ENCODE measurements at places on chromosomes 3 and 15.

GRCh38 chr15:26890988-26891387 is 24.1 kb downstream of the GABRA5 start:
- no peak for DNase-seq

GRCh38 chr15:39298271-39298962 is 282.5 kb upstream of the THBS1 start:
- DNase-seq: no peak

GRCh38 chr15:25738171-25738965 is 124.8 kb downstream of the ATP10A start:
- no peak for DNase-seq

DNA sequence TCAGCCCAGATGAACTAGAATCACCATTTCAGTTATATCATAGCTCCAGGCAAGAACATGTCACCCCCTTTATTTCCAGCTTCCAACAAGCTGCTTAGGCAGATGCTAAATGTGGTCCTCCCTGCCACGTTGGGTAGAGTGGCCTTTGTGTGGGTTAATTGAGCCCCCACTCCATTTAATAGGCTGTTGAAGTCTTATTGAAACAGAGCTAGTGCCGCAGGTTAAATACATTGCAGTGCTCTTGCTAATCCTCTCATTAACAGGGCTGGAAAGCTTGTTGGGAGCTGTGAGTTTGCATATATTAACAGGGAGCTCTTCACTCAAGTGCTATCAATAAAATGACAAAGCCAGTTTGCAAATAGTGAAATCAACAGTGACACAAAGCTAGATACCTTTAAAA is 248.4 kb upstream of the CMC1 start:
- DNase-seq: no peak

DNA sequence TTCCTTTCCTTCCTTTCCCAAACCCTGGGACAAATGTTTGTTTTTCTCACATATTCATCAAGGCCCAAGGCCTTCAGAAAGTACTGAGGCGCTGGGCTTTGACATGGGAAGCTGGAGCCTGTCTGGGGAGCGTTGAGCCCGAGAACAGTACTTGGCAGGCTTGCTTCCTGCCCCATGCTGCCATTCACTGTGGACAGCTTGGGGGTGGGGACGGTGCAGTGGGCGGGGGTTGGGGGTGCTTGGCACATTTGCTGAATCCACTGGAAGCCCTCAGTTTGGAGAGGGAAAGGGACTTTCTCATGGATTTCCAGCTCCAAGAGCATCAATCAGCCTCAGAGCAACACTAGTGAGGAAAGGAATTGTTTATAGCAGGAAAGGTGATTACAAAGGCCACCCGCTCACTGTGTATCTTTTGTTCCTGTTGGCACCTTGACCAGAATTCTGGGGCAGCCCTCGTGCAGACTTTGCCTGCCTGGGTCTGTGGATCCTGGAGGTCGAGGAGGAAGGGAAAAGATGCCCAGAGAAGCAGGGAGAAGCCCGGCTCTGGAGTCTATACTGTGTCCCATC is 199.8 kb upstream of the RGMA start:
- DNase-seq: no peak

GRCh38 chr3:30747771-30748281 is 141.4 kb downstream of the TGFBR2 start:
- peak; percentile 46 for DNase-seq

DNA sequence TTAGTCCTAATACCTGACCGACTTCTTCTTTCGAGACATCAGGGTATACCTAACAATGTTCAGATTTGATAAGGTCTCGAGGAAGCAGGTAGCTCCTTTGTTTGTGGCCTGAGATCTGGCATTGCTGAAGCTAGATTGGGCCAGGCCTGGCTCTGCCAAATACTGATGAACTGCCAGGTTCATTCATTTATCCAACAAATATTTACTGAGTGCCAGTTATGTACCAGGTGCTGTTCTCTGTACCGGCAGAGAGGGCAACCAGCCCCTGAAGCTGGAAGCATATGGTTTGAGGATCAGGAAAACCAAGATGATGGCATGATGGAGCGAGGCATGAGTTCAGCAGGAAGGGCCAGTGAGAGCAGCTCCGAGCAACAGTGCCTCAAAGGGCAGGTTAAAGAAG is 196.2 kb upstream of the NSMCE3 start:
- no peak for DNase-seq

- DNase-seq: no peak
Measured at GRCh38 chr3:171506743-171507319, 46.6 kb upstream of the TNIK start.
